Activated CD4-positive, alpha-beta memory T cell treated with anti-CD3 and anti-CD28 coated beads, Interleukin-2, amount 10 ng/mL, durations not matched to agents 7 days and 5 days (primary cell): ENCODE measurements at places on chromosomes 13 and 19. TPM values are rescaled to one million over a fixed set of nuclear protein-coding genes. Genes with fewer than 3 reads are reported as not detected.

FBL gene
- 302 TPM for total RNA-seq

GRCh38 chr13:97855570-97856303, 97.7 kb upstream of the IPO5 start:
- no peak for DNase-seq

AP1M2 gene
- not detected for total RNA-seq

FCAR gene
- total RNA-seq, result not detected

NBEA gene
- total RNA-seq, result 0.20 TPM

ZNF763 gene
- total RNA-seq, result 2.2 TPM

SIGLEC5 gene
- not detected for total RNA-seq
